A549 (cell line): ENCODE measurements at places on chromosomes 13 and 19.

DNA sequence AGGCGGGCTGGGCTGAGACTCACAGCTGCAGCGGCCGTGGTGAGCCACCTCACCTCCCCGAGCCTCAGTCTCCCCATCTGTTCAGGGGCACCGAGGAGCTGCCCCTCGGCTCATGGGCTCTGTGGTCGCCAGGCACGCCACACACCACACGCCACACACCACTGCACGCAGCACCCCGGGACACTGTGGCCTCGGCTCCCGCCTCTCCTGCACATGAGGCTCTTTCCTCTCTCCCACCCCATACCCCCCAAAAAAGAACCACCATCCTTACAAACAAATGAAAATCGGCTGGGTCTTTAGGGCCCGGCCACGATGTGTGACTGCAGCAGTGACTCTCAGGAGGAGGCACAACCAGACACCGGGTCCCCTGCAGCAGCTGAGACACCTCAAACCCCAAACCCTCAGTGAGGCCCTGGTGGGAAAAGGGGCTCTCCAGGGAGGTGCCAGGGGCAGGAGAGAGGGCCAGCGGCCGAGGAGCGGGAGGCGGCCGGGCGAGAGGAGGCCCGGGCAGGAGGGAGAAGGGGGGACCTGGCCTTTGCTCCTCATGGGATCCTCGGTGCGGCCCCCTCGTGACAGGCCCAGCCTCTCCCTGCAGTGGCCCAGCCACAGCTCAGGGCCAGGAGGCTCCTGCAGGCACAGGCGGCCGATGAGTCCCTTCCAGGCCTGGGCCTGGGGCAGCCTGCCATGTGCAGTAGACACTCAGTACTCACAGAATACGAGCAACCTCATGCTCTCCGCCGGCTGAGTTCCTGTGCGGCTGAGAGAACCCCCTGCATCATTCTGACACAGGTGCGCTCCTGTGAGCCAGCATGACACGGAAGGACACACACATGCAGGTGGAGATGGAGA, 66.3 kb downstream of the RASA3 start:
- DNase-seq, result no peak

- no peak for DNase-seq
Measured at GRCh38 chr13:48909056-48909389, 66.7 kb upstream of the FNDC3A start.

DNA sequence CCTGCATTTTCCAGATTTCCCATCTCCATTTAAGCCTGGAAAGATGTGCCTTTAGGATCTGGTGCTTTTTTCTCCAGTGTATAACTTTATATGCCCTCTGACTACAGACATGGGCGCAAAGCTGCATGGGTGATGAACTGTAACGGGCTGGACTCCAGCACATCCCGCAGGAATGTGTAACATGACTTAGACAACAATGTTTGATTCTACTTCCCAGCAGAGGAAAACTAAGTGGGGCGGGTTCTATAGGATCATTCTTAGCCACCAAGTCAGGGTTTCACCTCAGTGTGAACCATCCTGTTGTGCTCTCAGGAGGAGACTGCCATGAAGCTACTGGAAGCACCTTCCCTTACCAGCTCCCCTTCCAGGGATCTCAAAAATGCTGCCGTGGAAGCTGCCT, 93.2 kb upstream of the SERP2 start:
- no peak for DNase-seq

- DNase-seq, result no peak
Measured at GRCh38 chr13:99724633-99725517, 223.6 kb downstream of the TM9SF2 start.

GRCh38 chr13:56424246-56424645, 716.5 kb upstream of the PRR20A start:
- no peak for DNase-seq

DNA sequence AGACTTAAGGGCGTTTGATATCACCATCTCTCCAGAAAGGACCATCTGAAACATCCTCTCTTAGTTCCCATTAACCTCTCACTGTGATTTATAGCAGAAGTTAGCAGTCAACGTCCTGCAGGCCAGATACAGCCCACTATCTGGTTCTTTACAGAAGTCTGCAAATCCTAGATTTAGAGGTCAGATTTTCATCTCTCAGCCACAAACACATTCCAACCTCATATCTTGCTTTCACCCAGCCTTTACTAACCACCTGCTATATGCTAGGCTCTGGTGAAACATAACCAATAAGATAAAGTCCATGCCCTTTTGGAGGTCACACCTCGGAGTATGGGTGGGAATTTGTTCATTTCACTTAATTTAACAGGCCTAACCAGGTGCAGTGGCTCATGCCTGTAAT, 76.8 kb upstream of the CACNA1A start:
- no peak for DNase-seq

DNA sequence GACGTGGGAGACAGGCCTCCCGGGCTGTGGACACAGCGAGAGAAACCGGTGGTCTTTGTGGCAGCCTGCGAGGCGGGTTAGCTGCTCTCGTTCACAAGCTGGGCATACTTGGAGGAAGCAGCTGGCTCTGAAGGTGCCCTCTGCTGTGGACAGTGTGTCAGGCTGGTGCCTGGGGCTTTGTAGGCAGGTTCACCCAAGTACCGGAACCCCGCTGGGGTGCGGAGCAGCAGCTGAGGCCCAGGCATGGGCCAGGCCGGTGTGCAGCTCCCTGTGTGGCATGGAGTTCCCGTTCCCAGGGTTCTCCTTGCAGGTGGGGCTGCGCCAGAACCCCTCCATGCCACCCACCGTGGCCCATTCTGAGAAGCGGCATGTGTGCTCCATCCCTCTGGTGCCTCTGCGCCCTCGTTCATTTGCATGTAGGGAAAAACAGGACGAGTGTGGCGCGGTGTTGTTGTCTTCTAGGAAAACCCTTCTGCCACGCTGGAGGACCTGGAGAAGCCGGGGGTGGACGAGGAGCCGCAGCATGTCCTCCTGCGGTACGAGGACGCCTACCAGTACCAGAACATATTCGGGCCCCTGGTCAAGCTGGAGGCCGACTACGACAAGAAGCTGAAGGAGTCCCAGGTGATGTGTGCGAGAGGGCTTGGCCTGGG, 20.0 kb downstream of the UPF1 start:
- DNase-seq, result no peak

- DNase-seq, result no peak
Measured at GRCh38 chr13:89269737-89270136, 1598.6 kb downstream of the SLITRK5 start.

GRCh38 chr13:107124129-107124718, 556.3 kb upstream of the ARGLU1 start:
- peak; percentile 1 for DNase-seq

GRCh38 chr19:55087542-55087901, 11.9 kb downstream of the EPS8L1 start:
- no peak for DNase-seq

DNA sequence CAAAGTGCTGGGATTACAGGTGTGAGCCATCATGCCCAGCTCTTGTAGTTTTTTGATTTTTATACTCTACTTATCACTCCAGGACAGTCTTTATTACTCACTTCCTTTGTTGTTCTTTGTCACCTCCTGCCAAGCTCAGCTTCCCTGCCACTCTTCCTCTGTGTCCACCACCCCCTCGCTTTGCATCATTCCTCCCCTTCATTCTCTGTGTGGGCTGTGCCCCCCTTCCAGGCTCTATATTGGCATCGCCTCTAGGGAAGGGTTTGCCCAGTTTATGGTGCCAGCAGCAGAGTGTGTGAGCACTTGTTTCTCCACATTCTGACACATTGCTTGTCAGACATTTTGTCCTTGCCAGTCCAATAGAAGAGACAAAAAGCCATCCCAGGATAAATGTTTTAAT, 15.1 kb downstream of the ZNF302 start:
- DNase-seq, result no peak

DNA sequence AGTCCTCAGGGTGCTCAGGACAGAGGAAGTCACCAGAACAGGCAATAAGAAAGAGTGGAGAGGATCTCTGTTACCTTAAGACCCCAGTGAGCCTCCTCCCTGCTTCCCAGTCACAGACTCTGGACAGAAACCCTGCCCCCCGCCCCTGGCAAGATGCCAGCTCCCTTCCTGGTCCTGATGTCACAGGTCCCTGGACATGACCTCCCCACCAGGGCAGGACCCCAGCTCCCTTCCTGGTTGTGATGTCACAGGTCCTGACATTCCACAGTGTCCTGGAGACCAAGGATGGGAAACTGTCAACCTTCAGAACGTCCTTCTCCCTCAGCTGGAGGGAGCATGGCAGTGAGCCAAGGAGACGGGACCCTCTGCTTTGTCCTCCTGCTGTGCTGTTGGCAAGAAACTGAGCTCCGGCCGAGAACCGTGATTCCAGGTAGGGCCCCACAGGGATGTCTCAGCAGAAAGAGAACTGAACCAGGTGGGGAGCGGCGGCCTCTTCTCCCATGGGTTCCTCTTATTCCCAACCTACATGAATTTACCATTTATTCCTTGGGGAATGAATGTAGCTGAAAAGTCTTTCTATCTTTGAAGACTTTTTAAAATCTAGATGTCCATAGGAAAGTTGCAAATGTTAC, at the start of gene SPACA7:
Gene SPACA7 (plus strand): TSS at position 306 of the 632 bp plus-strand sequence. CDS start 31 bp downstream, at position 337.
- DNase-seq, result no peak

GRCh38 chr19:35739275-35740107, 2.8 kb downstream of the IGFLR1 start:
- no peak for DNase-seq

- no peak for DNase-seq
Measured at GRCh38 chr19:54696766-54697165, 27.5 kb upstream of the KIR3DL3 start.

DNA sequence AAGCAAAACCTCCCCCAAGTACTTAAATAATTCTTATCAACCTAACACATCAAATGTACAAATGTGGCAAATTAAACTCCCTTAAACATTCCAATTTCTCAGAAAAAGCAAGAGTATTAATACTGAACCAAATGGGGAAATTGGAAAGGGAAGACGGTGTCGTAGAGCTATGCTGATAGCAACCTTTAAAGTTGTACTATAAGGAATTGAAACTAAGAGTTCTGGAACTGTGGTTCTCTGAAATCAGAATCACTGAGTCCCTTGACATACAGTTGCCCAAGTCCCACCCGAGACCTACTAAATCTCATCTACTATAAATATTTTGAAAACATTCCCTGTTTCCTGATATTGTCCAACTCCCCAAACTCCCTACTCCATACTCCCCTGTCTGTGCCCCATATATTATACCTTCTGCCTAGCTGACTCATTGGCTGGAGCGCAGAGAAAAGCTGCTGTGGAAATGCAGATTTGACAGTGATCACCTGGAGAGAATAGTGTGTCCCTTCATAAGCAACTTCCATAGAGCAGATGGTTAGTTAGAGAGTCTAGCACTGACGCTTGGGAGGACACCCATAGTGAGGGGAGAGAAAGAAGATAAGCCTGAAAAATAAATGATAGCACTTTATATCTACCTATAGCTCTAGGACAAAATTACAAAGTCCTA, 51.4 kb upstream of the ITM2B start:
- DNase-seq, result no peak

DNA sequence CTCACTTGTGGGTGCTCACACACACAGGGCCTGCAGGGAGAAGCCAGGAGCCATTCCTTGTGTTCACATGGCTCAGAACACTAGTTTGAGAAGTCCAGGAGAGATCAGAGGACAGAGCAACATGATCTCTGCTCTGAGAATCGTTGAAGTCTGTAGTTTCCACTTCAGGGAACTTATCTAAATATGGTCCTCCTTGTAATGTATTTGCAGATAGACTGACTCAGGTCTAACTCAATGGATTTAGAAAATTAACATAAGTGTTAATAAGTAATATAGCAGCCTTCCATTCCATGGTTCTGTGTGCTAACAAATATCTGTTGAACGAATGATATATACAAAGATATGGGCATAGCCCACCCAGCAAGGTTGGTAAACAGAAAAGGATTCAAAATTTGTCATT, 119.8 kb upstream of the STARD13 start:
- no peak for DNase-seq

DNA sequence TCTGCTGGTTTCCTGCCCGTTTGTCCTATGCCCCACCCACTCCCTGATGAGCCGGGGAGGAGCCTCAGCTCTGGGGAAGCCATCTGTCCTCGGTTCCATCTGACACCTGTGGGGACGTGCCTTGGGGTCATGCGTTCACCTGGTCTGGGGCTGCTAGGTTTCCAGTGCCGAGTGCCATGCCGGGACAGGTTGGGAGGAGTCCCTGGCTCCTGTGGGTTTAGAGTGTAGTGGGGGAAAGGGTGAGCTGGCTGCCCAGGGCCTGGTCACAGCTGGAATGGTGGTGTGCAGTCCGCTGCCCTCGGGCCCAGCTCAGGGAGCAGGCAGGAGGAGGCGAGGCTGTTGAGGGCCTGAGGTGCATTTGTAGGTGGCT, 2.5 kb downstream of the KDM4B start:
- DNase-seq, result no peak

DNA sequence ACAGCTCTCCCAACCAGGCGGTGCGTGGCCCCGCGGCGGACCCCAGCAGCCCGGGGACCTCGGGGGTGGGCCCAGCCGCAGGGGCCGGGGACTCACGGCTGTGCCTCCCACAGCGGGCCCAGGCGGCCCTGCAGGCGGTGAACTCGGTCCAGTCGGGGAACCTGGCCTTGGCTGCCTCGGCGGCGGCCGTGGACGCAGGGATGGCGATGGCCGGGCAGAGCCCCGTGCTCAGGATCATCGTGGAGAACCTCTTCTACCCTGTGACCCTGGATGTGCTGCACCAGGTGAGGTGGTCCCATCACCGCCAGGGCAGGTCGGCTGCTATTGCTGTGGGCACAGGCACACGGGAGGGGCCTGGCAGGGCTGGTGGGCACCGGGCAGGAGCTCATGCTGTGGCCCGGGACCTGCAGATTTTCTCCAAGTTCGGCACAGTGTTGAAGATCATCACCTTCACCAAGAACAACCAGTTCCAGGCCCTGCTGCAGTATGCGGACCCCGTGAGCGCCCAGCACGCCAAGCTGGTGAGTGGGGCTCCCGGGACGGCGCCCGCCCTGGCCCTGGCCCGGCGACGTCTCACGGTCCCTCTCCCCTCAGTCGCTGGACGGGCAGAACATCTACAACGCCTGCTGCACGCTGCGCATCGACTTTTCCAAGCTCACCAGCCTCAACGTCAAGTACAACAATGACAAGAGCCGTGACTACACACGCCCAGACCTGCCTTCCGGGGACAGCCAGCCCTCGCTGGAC, 7.3 kb downstream of the PTBP1 start:
- DNase-seq, result no peak

GRCh38 chr13:113080901-113081521, 24.6 kb upstream of the F7 start:
- DNase-seq, result no peak

DNA sequence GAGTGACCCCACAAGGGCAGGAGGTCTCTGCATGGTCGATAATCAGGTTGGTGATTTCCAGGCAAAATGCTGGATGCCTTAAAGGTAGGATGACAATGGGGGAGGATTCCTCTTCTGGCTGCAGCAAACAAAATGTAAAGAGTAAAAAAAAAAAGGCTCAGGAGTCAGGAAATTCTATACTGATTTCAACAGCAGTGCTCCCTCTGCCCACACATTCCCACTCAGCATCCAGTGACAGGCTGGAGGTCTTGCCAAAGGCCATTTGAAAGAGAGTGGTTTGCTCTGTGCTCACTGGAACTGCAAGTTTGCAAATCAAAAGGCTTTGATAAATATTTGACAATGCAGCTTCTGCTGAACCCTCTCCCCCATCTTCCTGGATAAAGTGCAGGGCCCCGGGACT, 135.4 kb downstream of the TNFRSF19 start:
- DNase-seq, result no peak
